ENCODE measurements at places on chromosomes 13 and 19.

DNA sequence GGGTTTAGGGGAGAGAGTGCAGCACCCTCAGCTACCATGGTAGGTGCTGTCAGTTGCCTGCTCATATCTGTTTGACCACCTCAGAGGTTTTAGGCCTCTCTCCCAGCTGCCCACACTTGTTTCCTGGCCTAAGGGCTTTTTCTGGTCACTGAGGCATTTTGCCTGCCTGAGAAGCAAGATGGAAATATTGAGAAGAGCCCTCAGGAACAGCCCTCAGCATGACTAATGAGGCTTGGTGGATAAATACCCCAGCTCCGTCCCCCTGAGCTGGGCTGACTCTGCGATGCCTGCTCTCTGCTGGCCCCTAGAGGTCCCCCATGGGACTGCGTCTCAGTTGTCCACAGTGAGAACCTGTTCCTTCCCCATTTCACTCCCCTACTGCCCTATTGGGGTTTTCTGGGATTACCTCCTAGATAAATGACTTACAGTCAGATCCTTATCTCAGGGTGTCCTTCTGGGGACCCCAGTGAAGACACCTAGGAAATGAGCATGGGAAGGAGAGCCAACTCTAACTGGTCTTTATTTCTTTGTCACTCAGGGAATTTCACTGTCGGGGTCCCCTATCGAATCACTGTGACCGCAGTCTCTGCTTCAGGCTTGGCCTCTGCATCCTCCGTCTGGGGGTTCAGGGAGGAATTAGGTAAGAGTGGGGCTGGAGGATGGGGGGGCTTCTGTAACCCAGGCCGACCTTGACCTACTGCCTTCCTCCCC is 13.3 kb downstream of the PALM3 start:
- no peak for DNase-seq

- no peak for DNase-seq
These were observed 101.4 kb downstream of the KDM4B start for GRCh38 chr19:5070331-5070730.

GRCh38 chr19:13506471-13506820 is at the start of gene CACNA1A:
TSS of gene CACNA1A (minus strand) at chr19:13506479. CDS start at chr19:13506224, 255 bp downstream.
- no peak for DNase-seq

- DNase-seq: no peak
These were observed 62.8 kb downstream of the FGF9 start for GRCh38 chr13:21733475-21734263.

- DNase-seq: no peak
These were observed 62.7 kb downstream of the SLITRK1 start for GRCh38 chr13:83819611-83820010.

GRCh38 chr13:82698383-82698782 is 1183.9 kb downstream of the SLITRK1 start:
- no peak for DNase-seq

- peak; percentile 74 for DNase-seq
These were observed 92.7 kb downstream of the LHFPL6 start for GRCh38 chr13:39510316-39510695.

DNA sequence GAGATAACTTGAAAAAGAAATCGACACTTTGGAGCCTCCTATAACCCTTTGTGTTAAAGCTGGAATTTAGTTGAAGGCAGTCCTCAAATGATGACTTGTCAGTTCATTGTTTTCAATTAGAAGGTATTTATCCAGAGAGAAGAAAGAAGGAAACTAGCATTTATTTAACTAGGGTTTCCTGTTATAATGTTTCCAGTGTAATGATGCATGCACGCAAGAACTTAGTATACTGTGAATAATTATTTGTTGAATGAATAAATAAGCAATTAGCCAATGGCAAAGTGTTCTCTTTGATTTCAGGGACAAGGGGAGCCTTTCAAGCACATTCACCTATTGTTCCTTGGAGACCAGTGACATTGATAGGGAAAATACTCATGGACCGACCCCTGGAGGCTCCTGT is 307.4 kb downstream of the KLF5 start:
- DNase-seq: no peak

- no peak for DNase-seq
These were observed 9.0 kb upstream of the SOX1 start for GRCh38 chr13:112057736-112058518.

- DNase-seq: no peak
These were observed 80.5 kb downstream of the GPR12 start for GRCh38 chr13:26680123-26680450.
